ENCODE measurements at places on chromosomes 7 and 10.
A peak's percentile ranks its signal among the peaks of the same experiment; 100 is the strongest.

DNA sequence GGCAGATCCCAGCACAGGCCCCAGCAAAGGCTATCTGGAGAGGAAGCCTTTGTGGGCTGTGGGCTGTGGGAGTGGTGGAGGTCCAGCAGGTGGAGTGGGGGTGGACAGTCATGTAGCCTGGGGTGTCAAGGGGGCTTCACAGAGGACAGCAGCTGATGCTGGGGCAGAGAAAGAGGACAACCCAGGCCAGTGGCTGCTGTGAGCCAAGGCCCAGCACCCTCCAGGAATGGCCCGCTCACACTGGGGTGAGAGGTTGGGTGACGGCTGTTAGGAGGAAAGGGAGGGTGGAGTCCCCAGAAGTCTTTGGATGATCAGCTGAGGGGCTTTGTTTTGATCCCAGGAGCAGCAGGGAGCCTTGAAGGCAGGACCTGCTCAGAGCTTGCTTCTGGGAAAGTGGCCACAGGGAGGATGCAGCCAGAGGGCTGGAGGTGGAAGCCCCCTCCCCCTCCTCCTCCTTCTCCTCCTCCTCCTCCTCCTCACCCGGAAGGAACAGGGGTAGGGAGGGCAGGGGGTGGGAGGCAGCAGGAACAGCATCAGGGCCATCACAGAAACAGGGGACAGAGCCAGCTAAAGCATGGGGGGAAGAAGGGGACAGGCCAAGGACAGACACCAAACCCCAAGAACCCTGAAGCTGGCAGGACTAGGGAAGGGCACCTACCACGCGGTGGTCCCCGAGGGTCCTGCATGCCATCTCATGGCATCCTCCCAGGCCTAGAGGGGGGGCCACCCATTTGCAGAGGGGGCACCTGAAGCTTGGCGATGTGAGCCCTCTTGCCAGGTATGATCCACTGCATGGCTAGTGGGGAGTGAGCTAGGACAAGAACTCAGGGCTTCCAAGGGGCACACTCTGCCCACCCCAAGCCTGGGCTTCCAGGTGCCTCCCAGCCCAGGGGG is 144.9 kb downstream of the GRID1 start:
- no peak for DNase-seq

DNA sequence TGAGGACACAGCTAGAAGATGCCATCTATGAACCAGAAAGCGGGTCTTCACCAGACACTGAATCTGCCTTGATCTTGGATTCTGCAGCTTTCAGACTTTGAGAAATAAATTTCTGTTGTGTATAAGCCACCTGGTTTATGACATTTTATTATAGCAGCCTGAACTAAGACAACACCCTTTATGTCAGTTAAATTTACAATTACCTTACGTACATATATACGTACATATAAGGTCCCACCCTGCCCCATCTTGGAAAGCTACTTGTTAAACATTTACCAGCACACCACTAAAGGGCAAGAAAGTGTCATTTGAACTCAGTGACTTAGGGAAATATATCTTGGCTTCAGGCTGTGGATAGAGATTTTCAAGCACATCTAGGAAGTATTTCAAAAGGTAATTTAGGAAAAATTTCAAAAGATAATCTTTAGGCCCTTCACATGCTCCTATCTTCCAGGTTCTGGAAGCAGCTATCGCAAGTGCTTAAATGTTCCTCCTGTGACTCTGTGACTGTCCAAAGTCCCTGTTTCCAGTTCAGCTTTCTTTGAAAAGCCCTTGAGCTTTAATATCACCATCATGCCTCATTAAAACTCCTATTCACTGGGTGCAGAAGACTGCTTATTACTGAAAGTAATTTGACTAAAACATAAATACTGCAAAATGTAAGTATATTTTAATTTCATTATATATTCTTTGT is 9.6 kb upstream of the SRI start:
- DNase-seq: no peak

- DNase-seq: no peak
Observed at GRCh38 chr10:49471532-49471931, 67.4 kb downstream of the ERCC6 start.

DNA sequence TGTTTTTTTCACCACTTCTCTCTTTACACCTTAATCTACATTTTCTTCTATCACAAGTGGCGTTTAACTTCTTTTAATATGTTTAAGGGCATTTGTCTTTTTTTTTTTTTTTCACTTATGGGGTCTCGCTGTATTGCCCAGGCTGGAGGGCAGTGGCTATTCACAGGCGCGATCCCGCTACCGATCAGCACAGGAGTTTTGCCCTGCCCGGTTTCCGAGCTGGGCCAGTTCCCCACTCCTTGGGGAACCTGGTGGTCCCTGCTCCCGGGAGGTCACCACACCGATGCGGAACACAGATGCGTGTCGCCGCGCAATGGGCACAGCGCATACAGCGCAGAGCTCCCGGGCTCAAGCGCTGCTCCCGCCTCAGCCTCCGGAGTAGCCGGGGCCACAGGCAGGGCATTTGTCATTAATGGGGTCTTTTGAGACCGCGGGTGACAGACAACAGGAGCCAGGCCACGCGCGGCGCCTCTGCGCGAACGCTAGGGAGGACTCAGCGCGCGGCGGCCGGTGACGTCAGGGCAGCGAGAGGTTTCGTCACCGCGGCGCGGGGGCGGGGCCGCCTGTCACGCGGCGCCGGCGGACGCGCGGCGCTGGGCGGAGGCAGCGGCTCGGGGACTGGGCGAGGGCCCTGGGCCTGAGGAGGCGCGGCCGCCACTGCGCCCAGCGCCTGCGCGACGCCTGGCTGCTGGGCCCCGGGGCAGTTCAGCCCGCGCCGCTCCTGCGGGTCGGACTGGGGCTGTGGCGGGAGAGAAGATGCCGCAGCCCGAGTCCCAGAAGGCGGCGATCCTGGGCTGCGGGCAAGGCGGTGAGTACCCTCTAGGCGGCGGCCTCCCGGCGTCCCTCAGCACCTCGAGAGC is at the start of gene GALNT11:
GALNT11 (plus strand) TSS at position 598 of the 860 bp plus-strand sequence. CDS start 68,554 bp downstream, outside the sequence.
- DNase-seq: peak; percentile 66

DNA sequence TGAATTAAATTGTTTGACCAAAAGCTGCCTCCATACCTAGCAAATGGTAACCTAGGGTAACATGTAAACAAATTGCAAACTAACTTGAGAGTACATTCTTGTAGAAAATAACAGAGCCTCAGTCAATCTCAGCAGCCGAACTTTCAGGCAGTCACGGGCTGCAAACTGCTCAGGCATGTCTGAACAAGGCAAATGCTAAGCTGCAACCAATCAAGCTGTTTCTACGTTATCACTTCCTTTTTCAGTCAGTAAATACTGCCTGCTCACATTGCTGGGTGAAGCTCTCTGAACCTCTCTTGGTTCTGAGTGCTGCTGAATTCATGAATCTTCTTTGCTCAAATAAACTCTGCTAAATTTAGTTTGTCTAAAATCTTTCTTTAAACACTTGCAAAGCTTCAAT is 1212.4 kb downstream of the SORCS1 start:
- no peak for DNase-seq

DNA sequence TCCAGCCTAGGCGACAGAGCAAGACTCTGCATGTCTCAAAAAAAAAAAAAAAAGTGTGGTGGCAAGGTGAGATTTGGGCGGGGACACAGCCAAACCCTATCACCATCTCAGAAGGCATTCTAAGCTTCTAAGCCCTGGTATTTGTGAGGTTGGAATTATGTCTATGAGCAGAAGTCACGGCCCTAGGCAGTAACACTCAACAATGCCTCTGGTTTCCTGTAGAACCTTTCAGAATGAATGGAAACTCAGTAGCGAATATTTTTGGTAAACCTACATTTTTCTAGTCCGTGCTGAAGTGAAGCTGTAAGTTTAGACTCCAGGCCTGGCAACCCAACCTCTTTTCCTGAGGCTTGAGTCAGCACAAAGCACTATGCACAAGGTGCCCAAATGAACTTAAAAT is 88.3 kb downstream of the FAM107B start:
- DNase-seq: no peak

GRCh38 chr10:60246382-60246781 is 143.3 kb downstream of the ANK3 start:
- no peak for DNase-seq

DNA sequence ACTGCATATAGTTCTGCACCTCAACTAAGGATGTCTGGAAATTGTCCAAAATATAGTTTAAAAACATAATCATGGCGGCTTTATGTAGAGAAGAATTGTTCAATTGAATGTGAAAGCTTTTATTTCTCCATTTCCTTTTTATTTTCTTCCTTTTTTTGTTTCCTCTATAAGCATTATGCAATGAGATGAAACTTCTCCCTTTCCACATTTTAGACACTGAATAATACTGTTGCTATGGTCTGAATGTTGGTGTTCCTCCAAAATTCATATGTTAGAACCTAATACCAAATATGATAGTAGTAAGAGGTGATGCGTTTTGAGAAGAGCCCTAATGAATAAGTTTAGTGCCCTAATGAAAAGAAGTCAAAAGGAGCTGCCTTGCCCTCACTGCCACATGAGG is 175.0 kb downstream of the RNLS start:
- no peak for DNase-seq

DNA sequence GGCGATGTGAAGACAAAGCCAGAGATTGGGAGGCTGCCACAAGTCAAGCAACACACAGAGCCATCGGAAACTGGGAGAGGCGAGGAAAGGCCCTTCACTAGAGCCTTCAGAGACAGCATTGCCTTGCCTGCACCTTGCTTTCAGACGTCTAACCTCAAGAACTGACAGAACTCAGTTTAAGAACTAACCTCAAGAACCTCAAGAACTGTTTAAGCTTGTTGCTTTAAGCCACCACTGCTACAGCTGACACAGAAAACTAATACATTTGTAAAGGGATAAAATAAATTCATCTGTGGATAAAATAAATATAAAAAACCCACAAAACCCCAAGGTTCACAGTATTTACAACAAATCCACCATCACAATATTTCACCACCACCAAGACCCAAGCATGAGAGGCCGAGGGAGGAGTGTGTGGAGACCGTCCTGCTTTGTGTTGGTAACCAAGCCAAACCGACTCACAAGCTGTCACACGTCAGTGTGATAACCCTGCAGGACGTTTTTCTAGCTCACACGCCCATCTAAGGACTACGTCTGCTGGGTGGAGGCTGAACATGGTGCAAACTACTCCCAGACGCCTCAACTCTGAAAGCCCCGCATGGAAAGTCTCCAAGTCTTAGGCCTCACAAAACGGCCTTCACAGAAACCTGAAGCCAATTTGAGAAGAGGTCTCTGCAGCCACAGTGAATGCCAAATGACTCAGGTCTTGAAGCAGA is 116.8 kb downstream of the ABLIM1 start:
- DNase-seq: peak; percentile 77

DNA sequence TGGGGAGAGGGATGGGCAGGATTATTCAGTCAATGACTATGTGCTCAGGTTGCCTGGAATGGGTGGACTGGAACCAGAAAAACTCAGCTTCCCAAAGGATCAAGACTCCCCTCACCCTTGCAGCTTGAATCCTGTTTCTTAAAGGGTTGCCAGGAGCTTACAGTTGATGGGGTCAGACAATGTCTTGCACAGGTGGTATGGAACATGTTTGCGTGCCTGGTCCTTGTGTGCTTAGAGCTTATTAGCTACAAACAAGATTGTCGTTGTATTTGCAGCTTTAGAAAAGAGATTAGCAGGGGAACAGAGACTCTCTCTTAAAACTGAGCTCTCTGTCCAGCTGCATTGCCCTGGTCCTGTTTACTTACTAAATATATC is 56.9 kb downstream of the PRR15 start:
- DNase-seq: no peak

- DNase-seq: no peak
Observed at GRCh38 chr10:121112136-121112535, 261.0 kb downstream of the WDR11 start.

DNA sequence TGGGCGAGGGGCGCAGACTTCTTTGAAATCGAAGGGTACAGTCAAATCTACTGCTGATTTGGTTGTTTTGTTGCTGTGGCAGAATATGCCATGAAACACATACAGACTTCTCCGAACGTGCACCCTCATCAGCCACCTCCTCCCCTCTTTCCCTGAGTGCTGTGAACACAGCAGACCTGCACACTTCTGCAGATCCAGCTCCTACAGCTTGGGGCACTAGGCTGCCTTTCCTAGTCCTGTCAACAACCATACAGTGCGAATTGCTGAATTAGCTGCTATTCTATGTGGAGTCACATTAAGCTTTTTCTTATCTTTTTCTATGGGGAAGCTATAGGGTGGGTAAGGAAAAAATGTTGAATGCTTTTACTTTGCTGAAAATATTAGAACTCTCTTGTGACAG is 57.5 kb downstream of the COL17A1 start:
- no peak for DNase-seq

GRCh38 chr7:43398831-43399230 is 184.1 kb upstream of the STK17A start:
- no peak for DNase-seq

DNA sequence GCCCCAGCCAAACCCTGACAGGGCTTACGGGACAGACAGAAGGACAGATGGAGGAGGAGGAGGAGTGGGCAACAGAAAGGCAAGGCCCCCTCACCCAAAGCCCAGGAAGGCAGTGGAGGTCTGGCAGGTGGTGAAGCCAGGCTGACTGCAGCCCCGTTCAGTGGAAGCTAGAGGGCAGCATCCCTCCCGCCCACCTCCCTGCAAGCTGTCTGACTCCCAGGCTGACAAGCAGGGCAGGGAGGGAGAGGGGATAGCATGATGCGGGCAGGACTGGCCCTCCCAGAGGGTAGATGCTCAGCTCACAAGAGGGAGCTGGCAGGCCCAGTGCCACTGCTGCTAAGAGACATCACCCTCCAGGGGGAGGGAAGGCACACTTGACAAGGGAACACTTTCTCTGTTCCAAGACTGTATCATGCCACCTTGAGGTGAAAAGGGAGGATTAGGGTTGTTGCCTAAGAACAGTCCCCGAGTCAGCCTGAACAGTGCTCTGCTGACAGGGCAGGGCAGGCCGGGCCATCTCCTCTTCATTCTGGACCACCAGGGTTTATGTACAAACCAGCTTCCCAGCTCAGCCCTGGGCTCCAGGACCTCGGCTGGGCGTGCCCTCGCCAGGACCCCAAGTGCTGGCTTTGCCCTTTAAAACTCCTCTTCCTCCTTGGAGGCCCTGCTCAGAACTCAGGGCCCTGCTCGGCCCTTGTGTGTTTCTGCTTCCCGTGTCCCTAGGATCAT is 61.8 kb downstream of the RASGEF1A start:
- DNase-seq: peak; percentile 10

- no peak for DNase-seq
Observed at GRCh38 chr10:5234106-5234860, 37.6 kb downstream of the AKR1C4 start.

- DNase-seq: no peak
Observed at GRCh38 chr7:71630516-71630915, 498.6 kb downstream of the GALNT17 start.

- no peak for DNase-seq
Observed at GRCh38 chr7:145339319-145339718, 503.5 kb upstream of the TPK1 start.

DNA sequence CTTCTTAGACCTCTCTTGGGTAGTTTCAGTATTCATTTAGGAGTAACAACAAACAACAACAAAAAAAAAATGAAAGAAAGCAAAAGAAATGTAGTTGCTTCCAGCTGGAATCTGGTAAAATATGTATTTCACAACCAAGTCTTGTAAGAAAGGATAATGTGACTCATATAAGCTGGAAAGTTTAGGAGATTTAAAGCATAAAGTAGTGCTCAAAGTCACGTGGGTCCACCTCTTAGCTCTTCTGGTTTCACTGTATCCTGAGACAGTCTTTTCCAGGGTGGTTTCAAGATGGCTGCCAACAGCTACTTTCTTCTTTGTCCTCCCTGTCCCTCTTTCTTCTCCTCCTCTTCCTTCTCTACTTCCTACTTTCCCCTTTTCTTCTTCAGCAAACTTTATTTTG is 69.5 kb upstream of the CDK13 start:
- DNase-seq: no peak

- DNase-seq: no peak
Observed at GRCh38 chr10:48791267-48791928, 106.7 kb downstream of the WDFY4 start.

GRCh38 chr10:78896159-78896928 is 172.4 kb upstream of the ZMIZ1 start:
- DNase-seq: no peak

- DNase-seq: no peak
Observed at GRCh38 chr7:12066521-12066920, 144.6 kb upstream of the TMEM106B start.

Measured in NCI-H446 treated with DMSO at 0.1 percent for 48 hours (cell line).